Epithelial cell of proximal tubule (primary cell): ENCODE measurements at places on chromosomes 5 and 9. TPM values are rescaled to one million over a fixed set of nuclear protein-coding genes. Genes with fewer than 3 reads are reported as not detected.
A peak's percentile ranks its signal among the peaks of the same experiment; 100 is the strongest.

CNTFR gene
- not detected in 2 replicates for total RNA-seq

AFAP1L1 gene
- 17.2 and 27.2 TPM in 2 replicates for total RNA-seq

RNF183 gene
- 3.9 TPM in 1 of 2 replicates, not detected in the other for total RNA-seq

DMRTA1 gene
- 0.14 and 0.52 TPM in 2 replicates for total RNA-seq

GFRA3 gene
- total RNA-seq: 0.12 and 0.29 TPM in 2 replicates

DNA sequence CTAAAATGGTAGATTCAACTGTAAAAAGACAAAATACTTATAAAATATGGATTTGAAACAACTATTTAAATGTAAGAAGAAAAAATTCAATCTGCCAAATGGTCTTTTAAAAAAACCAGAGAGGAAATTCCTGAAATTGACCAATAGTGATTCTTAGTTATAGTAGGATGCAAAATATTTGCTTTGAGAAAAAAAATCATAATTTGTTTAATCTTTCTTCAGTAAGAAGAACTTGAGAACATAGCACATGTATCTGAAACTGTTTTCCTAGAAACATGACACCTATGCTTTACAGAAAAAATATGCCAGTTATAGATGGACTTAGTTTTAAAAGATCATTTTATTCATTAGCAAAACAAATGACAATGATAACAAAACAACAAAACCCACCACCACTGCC lies 186.9 kb upstream of the CD180 start:
- no peak for DNase-seq

DNA sequence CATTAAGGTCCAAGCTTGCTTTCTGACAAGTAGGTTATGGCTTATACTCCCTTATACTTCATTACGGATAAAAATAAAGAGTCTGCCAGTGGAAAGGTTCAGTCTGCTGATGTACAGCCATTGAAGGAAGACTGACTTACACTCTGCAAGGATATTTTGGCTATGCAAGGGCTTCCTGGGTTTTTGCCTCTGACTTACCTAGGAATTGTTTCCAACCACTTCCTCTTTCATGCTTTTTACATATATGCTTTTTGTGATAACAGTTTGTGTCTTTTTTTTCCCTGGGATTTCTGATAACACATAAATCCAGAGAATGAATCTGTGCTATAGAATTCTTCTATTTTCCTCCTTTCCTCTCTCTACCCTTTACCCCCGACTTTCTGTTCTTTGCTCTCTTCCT lies 16.8 kb downstream of the ISOC1 start:
- DNase-seq: no peak

GRCh38 chr5:135964670-135965320 lies 10.0 kb upstream of the LECT2 start:
- no peak for DNase-seq

DNA sequence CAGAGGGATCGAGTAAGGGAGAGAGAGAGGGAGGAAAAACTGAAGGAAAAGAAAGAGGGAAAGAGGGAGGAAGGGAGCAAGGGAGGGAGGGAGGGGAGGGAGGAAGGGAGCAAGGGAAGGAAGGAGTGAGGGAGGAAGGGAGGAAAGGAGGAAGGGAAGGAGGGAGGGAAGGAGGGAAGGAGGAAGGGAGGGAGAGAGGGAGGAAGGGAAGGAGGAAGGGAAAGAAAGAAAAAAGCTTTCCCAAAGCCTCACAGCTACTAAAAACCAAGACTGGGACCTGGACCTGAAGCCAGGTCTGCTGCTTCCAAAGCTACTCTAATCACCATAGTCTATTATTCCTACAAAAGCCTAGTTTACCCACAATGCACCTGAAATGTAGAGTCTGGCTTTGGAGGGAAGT lies 259.8 kb upstream of the WWC1 start:
- no peak for DNase-seq

DNA sequence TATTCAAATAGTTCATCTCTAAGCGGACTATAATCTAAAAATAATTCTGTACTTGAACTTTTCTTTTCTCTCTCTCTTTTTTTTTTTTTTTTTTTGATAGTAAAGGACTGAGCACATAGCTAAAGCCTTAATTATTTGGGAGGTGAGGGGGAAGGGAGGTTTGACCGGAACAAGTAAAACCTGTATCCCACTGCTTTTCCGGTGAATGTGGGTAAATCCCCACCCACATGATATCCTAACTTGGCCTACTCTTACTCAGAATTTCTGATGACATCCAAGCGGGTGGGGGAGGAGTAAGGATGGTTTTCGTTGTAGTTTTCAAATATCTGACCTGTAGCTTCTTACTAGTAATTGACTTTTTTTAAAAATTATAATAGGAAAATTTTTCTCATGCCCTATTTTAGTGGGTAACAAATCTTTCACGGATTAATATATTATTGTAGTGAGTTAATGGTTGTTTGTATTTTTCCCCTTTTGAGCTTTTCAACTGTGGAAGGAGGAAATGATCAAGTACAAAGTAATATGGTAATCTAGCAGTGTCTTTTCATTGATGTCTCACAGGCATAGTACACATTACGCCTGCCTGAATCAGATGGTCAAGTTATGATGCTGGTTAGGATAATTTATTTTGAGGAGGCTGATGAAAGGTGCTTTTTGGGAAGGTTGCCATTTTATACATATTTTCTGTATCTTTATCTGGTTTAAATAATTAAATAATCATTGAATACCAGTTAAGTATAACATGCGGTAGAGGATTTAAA lies 2.2 kb upstream of the ELL2 start:
- DNase-seq: no peak

DNA sequence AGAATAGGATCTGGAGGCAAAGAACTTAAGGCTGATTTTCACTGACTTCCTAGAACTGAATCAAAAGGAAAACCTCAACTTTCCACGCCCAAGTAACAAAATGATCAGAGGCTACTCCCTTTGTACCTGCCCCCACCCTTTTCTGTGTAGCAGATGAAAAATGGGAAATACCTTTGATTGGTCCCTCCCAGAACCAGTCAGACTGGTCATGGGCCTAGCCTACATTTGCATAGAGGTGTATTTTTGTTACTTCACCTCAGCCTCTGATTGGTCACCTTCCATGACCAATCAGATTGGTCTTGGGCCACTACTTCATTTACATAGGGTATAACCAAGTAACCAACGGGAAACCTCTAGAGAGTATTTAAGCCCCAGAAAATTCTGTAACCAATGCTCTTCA lies 1553.5 kb upstream of the C9orf72 start:
- no peak for DNase-seq

- DNase-seq: peak; percentile 83
These were observed 60.1 kb upstream of the ZNF608 start for GRCh38 chr5:124806373-124807077.

DNA sequence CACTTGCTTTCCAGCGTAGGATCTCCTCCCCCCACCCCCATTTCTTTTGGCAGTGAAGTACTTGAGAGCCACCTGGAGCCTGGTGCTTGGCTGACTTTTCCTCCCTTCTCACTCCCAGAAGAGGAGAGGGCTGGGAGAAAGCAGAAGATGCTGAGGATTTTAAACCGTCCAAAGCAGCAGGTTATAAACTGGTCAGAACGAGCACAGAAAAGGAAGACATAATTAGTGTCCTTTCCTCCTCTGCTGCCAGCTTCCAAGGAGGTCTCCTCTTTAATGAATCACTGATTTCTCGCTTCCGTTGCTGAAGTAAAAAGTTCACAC lies 563 bp upstream of the FGF10 start:
- DNase-seq: no peak

DNA sequence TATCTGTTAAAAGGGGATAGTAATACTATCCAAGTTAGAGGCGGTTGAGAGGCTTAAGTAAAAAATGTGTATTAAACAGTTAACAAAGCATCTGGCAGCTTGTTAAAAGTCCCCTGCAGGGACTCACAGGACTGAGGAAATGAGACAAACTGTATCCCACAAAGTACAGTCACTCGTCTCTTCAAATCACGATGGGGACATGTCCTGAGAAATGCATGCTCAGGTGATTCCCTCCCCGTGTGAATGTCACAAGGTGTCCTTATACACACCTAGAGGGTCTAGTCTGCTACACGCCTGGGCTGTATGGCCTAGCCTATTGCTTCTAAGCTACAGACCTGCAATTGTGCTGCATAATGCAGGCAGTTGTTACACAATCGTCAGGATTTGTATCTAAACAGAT lies 237.0 kb downstream of the IRX2 start:
- no peak for DNase-seq

GRCh38 chr5:142572006-142572405 lies 113.9 kb downstream of the FGF1 start:
- DNase-seq: no peak

GRCh38 chr9:76592091-76592973 lies 133.3 kb downstream of the GCNT1 start:
- no peak for DNase-seq

DNA sequence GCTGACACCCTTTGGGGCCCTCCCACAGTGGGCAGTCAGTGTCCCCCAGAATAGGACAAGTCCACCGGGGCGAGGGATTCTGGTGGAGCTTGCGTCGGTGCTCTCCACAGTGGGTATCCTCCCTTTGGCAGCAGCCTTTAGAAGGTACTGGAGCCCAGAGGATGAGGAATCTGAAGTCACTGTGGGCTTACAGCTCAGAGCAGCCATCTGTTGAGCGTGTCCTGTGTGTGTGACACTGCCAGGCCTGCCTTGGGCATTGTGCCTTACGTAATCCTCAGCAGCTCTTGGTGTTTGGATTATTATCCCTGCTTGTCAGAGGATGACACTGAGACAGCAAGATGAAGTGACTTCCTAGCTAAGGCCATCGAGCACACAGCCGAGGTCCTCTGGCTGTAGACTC lies 12.6 kb downstream of the URM1 start:
- no peak for DNase-seq

- peak; percentile 15 for DNase-seq
These were observed 345.6 kb downstream of the EBF1 start for GRCh38 chr5:158754018-158754514.

GRCh38 chr9:4590430-4591122 lies 71.5 kb upstream of the PLPP6 start:
- peak; percentile 1 for DNase-seq

GRCh38 chr5:18553269-18553668 lies 919.0 kb downstream of the TAF11L14 start:
- DNase-seq: peak; percentile 2

GRCh38 chr5:36692791-36693763 lies 86.7 kb downstream of the SLC1A3 start:
- DNase-seq: no peak

DNA sequence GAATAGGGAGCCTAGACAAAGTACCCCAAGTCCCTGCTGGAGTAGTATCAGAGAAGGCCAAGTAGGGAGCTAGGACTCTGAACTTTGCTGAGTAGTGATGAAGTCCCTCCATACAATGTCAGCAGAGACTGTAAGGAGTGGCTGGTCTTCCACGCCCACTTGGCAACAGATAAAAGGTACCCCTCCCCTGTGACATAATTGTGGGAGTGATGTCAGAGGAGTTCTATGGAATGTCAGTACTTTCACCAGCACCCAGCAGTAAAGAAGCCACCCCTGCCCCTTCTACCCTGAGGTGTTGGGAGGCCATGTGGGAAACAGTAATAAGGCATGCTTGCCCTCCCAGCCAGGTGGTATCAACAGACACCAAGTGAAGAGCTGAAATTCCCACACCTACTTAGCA lies 143.9 kb downstream of the SLIT3 start:
- no peak for DNase-seq

GRCh38 chr9:135385793-135386192 lies 93.8 kb upstream of the PPP1R26 start:
- DNase-seq: no peak

DNA sequence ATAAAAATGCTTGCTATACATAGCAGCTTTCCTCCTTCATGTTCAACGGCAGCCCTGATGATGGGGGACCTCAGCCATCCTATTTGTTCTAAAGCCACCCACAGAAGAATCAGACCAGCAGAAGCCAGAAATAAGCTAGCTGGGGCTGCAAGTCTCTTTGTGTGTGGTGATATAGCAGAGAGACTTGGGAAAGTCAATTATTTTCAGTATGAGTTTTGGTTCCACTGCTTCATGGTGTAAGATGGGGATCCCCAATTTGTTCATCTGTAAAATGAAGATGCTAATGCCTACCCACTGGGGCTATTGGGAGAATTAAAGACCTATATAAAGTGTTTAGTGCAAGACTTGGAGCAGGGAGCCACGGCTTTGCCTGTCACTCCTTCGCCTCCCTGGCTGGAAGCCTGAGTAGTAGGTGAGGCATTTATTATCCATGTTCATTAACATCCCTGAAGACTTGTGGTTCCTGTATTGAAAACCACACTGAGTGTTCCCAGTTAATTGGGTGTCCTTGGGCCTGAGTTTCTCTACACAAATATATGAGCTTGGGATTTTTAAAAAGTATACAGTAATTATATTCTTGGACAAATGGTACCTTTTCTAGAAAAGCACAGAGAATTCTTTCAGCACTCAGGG lies 210.1 kb upstream of the SLC24A2 start:
- no peak for DNase-seq

GRCh38 chr5:147393874-147394672 lies 115.8 kb downstream of the DPYSL3 start:
- DNase-seq: no peak

DNA sequence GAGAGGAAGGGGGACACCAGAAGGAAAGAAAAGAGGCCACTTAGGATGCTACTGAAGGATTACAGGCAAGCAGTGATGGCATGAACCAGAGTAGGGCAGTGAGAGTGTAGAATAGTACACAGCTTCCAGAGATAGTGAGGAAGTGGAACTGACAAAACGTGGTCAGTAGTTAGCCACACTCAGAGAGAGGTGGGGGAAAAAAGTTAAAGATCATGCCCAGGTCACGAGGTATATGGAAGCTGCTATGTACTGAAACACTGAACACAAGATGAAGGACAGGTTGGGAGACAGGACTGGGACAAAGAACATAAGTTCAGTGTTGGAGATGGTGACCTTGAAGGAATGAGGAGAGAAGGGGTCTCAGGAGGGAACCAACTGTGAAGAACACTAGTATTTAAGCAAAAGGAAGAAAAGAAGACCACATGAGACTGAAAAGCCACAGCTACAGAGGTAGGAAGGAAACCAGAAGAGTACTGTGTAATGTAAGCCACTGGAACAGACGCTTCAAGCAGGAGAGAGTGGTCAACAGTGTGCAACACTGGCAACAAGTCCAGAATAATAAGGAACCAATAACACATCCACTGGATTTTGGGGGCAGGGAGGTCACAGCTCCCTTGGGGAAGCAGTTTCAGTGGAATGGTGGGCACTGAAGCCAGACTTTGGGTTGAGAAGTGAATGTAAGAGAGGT lies 45.5 kb downstream of the ELL2 start:
- DNase-seq: no peak

- no peak for DNase-seq
These were observed 39.2 kb upstream of the SLC28A3 start for GRCh38 chr9:84379740-84380139.
